Activated T-helper 1 cell treated with anti-CD3 and anti-CD28 coated beads, Interleukin-2, amount 50 U/mL, for 16 hours (primary cell): ENCODE measurements at places on chromosomes 2 and 18.
A peak's percentile ranks its signal among the peaks of the same experiment; 100 is the strongest.

DNA sequence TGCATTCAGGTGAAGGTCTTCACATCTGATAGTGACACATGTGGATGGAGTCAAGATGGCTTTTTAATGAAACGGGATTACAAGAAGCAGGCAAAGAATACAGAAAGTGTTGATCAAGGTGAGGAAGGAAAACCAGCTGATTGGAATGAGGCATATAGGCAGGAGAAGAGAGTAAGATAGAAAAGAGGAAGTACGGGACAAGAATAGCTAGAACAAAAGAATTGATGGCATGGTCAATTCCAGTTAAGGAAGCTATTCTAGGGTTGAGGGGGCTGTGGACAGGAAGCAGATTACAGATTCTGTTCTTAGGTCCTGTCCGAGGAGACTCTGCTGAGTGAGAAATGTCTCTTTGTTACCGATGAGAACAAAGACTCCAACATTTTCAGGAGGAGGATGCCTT is 13.2 kb upstream of the NCK2 start:
- DNase-seq: no peak

- no peak for DNase-seq
Measured at GRCh38 chr18:67677489-67677888, 161.0 kb upstream of the DSEL start.

DNA sequence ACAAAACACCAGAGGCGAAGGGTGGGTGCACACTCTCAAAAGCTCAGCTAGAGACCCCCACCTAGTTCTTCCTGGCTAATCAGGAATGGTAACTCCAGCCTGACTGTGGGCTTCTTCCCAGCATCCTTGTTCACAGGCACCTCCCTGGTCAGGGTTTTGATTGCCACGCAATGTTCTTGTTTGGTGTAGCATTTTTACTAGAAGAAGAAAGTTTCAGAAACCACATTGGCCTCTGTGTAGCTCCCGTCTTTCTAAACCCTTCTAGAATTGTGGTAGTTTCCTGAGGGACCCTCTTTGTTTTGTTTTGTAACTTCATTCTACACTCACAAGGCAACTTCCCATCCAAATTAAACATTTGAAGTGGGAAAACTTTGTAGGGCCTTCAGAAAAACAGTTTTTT is 254.5 kb upstream of the EPAS1 start:
- DNase-seq: no peak

GRCh38 chr18:3577281-3577855 is 127.4 kb downstream of the TGIF1 start:
- DNase-seq: no peak

GRCh38 chr2:147182260-147182659 is 662.6 kb upstream of the ACVR2A start:
- DNase-seq: peak; percentile 42

DNA sequence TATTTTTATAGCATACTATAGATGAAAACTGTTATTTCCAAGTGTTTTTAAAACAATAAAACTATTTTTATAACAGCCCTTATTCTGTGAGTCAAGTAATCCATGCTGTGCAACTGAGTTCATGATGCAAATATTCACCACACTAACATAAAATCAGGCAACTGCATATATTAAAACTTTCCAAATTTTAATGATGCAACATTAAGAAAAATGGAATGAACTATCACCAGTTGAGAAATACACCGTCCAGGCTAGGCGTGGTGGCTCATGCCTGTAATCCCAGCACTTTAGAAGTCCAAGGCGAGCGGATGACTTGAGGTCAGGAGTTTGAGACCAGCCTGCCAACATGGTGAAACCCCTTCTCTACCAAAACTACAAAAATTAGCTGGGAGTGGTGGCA is 114.5 kb downstream of the CDH2 start:
- DNase-seq: no peak

DNA sequence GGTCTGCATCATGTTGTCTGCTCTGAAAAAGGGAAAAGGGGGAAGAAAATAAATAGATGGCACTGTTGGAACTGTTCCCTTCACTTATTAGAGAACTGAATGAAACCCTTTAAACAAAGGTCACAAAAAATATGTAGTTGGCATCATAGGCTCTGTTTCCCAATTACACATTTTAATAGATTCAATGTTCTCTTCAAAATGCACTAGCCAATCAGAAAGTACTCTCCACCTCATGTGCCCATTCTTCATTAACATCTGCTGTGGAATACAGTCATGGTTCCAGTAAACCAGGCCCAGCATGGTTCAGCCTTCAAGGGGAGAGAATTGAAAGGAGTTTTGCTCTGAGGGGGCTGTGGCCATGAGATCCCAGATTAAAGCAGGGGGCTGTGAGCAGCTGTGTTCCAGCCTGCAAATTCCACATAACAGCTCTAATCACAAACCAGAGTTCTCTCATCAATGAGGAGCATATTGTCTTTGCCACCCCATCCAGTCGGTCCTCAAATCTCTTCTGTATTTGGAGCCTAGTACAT is 165.9 kb upstream of the CREB1 start:
- DNase-seq: no peak

GRCh38 chr2:99822474-99823207 is 319.7 kb downstream of the AFF3 start:
- no peak for DNase-seq

GRCh38 chr2:144464730-144465129 is 55.2 kb downstream of the ZEB2 start:
- no peak for DNase-seq

DNA sequence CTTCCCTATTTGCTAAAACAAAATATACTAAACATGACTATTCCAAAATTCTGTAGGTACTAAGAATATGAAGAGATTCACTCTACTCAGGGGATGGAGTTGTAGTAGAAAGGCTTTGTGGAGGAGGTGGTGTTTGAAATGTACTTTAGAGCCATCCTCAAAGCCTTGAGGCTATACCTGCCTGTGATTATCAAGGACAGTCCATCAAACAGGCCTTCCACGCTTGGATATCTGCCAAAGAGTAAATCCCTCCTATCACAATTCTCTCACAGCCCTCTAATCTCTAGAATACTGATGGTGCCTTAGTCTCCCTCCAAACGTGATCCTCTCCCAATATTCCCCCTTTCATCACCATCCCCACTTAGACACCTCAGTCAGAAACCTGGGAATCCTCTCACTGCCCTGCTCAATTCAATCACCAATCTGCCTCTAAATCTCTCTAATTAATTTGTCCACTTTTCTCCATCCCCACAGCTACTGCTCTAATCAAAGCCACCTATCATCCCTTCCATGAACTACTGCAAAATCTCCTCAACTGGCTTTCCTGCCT is 13.1 kb downstream of the SOS1 start:
- DNase-seq: no peak

DNA sequence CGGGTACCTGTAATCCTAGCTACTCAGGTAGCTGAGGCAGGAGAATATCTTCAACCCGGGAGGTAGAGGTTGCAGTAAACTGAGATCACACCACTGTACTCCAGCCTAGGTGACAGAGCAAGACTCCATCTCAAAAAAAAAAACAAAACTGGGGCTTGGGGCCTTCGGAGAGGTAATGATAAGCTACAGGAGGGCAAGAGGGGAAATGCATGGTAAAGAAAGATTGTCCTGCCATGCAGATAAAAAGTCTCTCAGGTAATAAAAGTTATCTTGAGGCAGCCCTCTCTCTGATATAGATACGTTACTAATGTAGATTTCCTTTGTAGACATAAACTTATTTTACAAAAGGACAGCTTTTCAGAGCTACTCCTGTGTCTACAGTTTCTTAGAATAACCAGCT is 3.7 kb upstream of the RAB1A start:
- DNase-seq: no peak

GRCh38 chr2:161847910-161848309 is 223.7 kb downstream of the SLC4A10 start:
- DNase-seq: no peak

- DNase-seq: no peak
Measured at GRCh38 chr2:95240556-95240955, 33.2 kb downstream of the ZNF892 start.

- no peak for DNase-seq
Measured at GRCh38 chr2:18791172-18791797, 201.9 kb upstream of the NT5C1B start.

- DNase-seq: no peak
Measured at GRCh38 chr18:4060427-4061281, 394.5 kb downstream of the DLGAP1 start.

DNA sequence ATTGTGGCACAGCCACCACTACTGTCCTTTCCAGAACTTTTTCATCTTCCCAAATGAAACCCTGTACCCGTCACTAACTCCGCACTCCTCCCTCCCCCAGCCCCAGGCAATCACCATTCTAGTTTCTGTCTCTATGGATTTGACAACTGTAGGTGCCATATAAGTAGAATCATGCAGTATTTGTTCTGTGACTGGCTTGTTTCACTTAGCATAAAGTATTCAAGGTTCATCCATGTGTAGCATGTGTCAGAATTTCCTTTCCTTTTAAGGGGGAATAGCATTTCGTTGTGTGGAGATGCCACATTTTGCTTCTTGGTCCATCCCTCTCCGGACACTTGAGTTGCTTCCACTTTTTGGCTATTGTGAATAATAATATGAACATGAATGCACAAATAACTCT is 842 bp upstream of the CKAP2L start:
- DNase-seq: no peak

DNA sequence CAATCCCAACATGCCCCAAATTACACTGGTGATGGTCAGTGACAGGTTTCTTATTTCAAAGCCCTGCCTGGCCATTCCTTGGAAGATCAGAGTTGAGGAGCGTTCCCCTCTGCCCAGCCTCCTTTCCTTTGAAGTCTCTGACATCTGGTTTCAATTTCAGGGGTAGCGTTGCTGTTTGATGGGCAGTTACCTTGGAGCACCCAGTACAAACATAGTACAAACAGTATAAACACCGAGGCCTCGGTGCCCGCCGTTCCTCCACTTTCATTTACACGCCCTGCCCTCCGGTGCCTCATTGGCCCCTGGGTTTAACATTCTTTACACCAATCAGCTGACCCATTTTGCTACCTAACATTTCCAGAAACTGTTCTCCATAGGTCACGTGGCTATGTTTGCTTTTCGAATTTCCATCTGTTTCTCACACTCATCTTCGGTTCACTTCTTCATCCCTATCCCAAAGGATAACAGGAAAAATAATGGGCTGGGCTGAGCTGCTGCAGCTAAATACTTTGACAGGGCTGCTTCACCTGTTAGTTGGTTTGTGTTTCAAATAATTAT is 65.6 kb downstream of the NRP2 start:
- DNase-seq: no peak

GRCh38 chr18:54880395-54881105 is 52.3 kb downstream of the RAB27B start:
- DNase-seq: no peak

GRCh38 chr18:12254820-12255511 is 805 bp downstream of the CIDEA start:
- no peak for DNase-seq

GRCh38 chr2:193276069-193276468 is 1081.3 kb upstream of the TMEFF2 start:
- DNase-seq: no peak

DNA sequence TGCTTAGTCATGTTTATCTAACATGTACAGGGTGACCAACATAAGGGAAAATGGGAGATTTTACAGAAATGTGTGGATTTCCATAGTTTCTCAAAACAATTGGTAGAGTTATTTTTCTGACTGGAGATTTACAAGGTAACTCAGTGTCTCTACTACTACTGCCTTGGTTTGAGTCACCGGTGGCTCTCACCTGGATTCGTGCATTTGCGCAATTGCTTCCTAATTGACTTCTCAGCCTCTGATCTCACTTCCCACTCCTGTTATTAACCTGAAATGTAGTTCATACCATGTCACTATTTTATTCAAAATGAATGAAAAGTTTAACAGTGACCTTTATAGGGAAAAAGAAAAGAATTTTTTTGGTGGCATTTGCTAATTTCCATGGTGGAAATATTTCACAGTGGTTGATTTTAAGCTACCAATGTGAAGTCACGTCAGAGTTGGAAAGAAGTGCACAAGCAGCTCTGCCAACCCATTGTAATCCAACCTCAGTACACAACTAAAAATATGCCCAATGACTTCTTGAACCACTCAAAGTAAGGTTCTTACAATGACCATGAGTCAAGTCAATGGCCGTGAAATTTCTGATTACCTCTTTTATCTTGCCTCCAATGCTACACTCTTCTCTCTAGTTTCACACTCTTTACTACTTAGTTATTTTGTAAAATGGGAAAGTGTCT is 94.0 kb downstream of the NYAP2 start:
- DNase-seq: no peak

GRCh38 chr2:65500310-65501040 is 68.1 kb upstream of the SPRED2 start:
- DNase-seq: no peak

GRCh38 chr18:50987261-50987660 is 19.4 kb downstream of the ELAC1 start:
- no peak for DNase-seq

DNA sequence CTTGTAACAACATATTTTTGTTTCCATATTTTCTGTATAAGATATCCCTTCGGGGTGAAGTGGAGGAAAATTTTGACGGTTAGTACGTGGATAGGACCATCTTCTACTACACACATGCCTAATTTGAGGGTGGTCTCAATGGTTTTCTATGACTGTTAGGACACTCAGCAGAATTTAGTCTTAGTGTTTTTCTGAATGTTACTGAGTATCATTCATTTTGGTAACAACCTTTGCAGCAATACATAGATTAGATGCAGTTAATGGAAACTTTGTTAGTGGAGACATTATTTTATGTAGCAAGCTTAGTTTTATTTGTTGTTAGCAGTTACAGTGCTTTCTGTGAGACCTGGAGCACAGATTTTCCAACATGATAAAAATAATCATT is 1.6 kb downstream of the ITGAV start:
- DNase-seq: no peak

DNA sequence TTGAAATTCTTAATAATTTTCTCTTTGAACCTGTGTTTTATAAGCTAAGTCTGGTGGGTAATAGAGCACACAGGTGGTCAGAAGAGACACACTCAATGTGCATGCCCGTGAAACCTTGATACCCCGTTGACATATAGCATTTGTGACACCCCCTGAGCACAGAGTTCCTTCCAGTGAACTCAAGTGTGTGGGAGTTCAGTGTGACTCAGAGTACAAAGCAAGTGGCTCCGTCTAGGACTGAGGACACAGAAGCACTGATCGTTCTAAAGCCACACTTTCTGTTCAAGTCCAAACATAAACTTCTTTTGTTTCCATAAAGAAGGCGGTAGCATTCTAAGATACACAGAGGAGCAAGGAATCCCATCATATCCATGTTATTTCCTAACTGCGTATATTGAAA is 523.6 kb downstream of the PID1 start:
- DNase-seq: no peak

GRCh38 chr2:65562890-65563289 is 130.5 kb upstream of the SPRED2 start:
- no peak for DNase-seq

- no peak for DNase-seq
Measured at GRCh38 chr2:50443868-50444630, 587.9 kb downstream of the NRXN1 start.

- DNase-seq: no peak
Measured at GRCh38 chr18:31837879-31838278, 77.2 kb upstream of the SLC25A52 start.
